ENCODE measurements at places on chromosomes 7 and 10.

GRCh38 chr10:34816501-34817002 is 1.5 kb upstream of the PARD3 start:
- DNase-seq: no peak

DNA sequence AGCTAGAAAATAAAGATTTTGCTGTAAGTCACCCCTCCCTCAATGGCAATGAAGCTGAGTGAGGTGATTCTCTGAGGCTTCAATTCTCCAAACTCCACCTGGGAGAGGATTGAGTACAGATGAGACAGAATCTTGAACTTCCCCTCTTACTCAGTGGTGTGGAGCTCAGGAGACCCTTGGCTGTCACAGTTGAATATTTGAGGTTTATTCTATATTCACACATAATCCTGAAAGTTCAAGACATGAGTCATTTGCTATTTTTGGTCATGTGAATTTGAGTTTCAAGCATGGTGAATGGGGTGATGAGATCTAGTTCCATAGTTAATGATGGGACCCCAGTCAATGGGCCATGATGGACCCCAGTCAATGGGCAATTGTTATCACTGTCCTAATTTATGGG is 13.9 kb upstream of the TECTB start:
- no peak for DNase-seq

DNA sequence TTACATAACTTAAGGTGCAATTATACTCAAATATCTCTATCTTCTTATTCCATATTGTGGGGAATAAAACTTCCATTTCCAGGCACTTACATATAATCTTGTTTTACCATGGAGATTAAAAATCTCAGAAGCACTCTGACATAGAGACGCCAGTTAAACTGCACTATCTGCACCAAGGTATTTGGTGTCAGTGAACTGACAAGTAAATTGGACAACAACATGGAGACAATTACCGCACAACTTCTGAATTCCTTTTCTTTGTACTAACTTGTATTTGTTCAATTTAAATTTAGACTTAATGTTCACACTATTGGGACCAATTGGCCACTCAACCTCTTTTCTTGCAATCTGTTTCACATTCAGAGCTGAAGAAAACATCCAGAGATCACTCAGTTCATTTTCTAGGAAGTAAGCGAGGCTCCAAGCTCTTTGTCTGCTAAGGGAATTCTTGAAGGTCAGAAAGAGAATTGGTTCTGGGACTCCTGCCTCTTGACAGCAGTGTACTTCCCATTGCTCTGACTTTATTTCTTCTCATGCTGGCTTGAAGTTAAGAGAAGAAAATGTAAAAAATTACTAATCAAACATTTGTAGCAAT is 184.7 kb downstream of the CHCHD3 start:
- DNase-seq: no peak

- DNase-seq: no peak
Observed at GRCh38 chr7:117654780-117655179, 175.0 kb downstream of the CFTR start.

DNA sequence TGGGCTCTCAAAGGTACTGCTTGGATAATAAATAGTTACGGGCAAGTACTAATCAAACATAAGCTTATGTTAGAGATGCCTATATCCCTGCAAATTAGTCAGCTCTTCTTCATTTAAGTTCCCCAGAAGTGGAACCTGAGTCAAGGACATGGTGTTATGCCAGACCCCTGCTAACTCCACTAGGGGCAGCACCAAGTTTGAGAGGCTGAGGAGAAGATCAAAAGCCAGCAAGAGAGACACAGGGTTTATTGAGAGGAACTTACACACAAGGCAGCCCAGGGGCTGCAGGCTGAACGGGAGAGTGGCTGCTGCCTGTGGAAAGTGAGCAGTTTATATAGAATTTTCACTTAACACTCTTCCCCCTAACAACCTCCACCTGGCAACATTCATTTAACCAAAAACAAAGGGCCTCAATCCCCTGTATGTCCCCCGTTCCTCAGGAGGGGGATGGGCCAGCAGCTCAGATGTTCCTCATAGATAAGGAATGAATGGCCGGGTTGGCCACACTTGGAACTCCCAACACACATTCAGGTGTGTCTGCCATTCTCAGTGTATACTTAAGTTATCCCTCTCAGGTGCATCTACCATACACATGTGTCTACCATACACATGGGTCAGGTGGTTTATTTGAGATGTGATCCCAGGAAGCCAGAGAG is 62.6 kb upstream of the GHITM start:
- no peak for DNase-seq

GRCh38 chr10:80167471-80168161 is 35.1 kb downstream of the PLAC9 start:
- DNase-seq: no peak

- no peak for DNase-seq
Observed at GRCh38 chr10:132443605-132443982, 46.6 kb downstream of the PWWP2B start.

DNA sequence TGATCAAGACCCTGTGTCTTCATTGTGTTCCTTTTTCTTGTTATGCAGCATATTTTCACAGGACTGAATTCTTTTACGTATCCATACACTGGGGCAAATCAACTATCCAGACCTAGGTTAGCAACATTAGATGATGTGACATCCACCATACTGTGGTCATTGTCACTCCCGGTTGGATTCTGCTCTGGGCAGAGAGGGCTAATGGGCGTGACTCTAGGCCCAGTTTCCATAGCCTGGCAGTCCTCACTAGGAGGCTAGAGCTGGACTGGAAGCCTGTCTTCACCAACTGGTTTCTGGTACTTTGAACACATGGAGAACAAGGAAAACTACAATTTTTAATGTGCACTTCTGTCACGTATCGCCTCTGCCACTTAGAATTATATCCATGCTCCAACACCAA is 25.2 kb downstream of the AKR1E2 start:
- no peak for DNase-seq

GRCh38 chr7:106915873-106916272 is 50.8 kb downstream of the PIK3CG start:
- no peak for DNase-seq

DNA sequence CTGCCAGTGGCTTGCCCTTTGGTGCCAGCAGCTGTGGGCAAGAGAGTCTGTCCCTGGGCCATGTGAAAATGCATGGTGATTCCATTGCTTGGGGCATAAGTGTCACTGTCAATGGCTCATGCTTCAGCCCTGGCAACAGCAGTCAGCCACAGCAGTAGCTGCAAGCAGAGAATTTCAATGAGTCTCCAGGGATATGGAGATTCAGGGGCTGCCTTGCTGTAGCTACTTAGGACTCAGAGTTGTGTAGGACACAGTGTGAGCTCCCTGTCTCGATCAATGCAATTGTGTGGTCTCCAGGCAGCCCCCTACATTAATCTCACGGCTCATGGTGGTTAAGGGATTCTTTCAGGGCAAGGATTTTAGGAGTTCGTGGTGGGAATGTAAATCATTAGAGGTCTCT is 126.3 kb upstream of the STARD3NL start:
- DNase-seq: no peak

GRCh38 chr10:29668628-29669027 is 33.9 kb upstream of the SVIL start:
- no peak for DNase-seq

DNA sequence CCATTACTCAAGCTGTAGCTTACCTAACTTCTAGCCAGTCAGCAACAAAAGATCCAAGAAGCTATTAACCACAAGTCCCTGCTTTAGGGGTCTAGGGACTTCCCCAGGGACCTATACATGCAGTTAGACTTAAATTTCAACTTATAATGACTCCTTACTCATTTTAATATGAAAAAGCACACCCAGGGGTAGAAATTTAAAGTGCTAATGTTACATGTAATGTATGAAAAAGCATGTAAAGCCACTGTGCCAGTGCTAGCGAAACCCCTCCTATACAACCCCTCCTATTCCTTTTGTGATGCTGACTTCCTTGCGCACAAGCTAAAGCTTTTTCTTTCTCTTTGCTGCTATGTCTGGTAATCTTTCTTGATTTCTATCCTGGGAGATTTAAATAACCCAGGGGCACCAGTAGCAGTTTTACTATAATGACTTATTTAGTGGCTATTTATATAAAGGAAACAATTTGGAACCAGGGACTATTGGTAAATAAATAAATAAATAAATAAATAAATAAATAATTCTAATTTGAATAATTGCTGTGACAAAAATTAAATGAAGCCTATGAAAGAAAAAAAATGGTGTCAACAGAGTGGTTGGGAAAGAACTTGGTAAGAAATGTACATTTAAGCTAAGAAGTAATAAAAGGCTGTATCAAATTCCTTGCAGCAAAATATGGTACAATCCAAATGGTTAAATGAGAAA is 110.5 kb upstream of the MAGI2 start:
- no peak for DNase-seq

DNA sequence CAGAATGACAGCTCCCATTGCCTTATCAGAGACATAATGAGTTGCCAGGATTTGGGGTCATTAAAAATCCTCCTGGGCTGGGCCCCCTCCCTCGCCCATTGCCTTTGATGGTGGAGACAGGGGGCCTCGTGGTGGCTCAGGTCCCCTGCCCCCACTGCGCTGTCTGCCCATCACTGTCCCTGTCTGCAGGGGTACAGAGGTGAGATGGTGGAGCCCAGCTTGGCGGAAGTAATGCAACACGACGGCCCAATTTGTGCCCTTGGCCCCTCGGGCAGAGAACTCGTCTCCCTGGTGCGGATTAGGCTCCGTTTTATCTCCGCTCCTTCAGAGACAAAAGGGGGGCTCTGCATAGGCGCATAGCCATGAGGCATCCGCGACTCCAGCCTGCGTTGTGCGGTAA is 152.4 kb upstream of the UNC5B start:
- DNase-seq: no peak

GRCh38 chr10:132570771-132571649 is 33.4 kb downstream of the INPP5A start:
- peak; percentile 67 for DNase-seq

GRCh38 chr7:8442051-8442813 is 8.8 kb downstream of the NXPH1 start:
- DNase-seq: no peak

GRCh38 chr10:89206402-89207180 is 526 bp downstream of the CH25H start:
- DNase-seq: no peak

DNA sequence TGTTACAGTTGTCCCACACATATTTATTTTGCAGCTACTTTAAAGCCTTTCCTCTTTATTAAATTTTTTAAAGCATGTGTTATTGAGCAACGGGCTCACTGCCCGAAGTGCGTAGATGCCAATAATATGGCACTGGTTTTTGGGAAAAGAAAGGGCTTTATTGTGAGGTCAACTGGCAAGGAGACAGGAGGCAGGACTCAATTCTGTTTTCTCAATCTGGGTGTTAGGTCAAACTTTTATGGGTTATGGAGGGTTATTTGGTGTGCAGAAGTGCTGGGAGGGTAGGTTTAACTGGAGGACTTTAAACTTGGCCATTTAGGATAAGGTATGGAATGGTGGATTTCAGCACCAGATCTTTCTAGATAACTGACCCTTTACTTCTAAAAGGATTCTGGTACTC is 183.6 kb downstream of the LRRC4 start:
- DNase-seq: no peak

GRCh38 chr10:16384021-16384420 is 52.8 kb upstream of the PTER start:
- no peak for DNase-seq

DNA sequence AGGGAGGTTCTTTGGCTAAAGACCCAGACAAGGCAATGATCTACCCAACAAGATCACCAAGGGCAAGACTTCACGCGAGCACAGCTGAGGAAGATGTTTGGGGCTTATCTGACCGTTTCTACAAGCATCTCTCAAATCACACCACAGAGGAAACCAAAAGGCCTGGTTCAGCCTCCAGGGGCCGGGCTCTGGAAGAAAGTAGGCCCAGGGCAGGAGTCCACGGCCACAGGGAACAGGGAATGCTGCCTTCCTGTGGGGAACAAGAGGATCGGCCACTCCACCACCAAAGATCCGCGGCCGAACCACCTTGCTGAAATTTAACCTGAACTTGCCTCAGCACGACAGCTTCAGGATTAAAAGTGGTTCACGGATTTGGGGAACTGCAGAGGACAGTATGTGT is 332.5 kb downstream of the PTPRN2 start:
- DNase-seq: no peak

- DNase-seq: no peak
Observed at GRCh38 chr10:79980711-79981110, 31.8 kb upstream of the SFTPD start.

- no peak for DNase-seq
Observed at GRCh38 chr7:48938539-48939295, 14.4 kb downstream of the CDC14C start.

DNA sequence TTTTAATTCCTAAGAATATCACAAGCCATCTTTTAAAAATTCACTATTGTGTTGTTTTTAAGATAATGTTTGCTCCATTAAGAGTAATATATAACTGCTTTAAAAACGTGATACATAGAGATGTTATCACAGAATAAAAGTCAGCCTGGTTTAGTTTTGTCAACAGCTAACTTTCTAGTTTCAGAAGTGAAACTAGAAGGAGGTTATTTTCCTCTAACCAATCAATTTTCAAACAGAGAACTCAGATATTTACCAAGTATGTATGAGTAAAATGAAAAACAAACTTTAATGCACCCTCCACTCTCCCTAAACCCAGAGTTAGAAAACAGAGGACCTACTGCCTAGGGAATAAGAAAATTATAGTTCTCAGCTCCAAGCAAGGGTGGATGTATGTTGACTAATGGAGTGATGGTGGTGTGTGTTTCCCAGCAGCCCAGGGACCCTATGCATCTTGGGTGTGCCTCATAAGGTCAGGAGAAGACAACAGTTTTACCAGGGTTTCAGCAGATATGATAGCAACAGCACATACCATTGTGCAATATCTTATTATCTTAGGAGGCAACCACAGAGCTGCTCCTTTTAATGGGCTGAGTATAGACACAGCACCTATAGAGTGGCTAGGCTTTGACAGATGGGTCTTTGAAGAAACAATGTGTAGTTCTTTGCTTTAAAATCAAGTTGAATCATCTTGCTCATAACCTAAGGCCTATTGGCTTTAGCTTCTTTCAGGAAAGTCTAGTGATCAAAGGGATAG is 58.4 kb downstream of the PTPRZ1 start:
- no peak for DNase-seq

DNA sequence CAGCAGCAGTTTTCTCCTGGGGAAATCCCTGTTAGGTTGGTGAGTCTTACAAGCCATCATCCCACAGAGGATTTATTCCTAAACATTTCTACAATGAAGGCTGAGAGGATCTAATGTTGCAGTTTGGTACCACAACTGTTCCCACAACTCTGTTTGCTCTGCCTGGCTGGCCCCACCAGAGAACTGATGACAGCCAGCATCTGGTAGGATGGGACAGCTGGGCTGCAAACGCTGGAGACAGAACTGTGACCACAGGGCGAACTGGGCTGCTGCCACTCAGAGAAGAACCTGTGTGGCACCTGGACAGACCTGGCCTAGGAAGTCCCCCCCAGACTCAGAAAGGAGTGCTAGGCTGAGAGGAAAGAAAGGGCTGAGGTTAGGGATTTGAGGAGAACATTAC is 94.8 kb downstream of the CALN1 start:
- no peak for DNase-seq

Data from ascending aorta (tissue), 2 donors.